Activated CD8-positive, alpha-beta T cell treated with anti-CD3 and anti-CD28 coated beads for 36 hours (primary cell): ENCODE measurements at places on chromosomes 3 and 15. TPM values are rescaled to one million over a fixed set of nuclear protein-coding genes. Genes with fewer than 3 reads are reported as not detected.

GRCh38 chr3:69419276-69419675 lies 33.4 kb upstream of the FRMD4B start:
- no peaks in the 10 kb centered on the region for H3K4me1 ChIP-seq
- H3K36me3 ChIP-seq: no peaks in the 10 kb centered on the region
- H3K4me3 ChIP-seq: no peak overlapping the region
- no peak overlapping the region for H3K27ac ChIP-seq
- DNase-seq: no peak
- H3K27me3 ChIP-seq: no peaks in the 10 kb centered on the region

DNA sequence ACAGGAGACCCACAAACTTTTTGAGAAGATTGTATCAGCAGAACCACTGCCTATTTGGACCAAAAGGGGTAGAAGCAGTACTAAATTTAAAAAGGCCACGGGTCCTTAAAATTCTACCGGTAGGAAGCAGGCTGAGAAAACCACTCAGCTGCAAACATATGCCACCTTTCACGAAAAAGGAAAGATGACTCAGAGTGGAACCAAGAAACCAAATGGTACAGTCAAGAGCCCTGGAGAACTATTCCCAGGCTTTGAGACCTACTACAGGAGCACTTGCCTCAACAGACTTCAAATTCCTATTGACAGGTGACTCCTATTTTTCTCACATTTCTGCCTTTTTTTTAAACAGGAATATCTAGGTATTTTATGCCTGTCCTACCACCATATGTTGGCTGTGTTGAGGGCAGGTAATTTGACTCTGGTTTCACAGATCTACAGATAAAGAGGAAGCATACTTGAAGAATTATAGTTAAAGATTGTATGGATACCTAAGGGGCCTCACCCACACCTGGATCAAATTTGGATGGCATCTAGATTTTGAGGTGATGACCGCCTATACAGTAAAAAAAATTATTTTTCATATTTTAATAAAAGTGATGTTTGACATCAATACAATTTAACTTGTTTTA lies 10.1 kb downstream of the GOLIM4 start:
- no peak overlapping the region for H3K4me3 ChIP-seq
- no peak for DNase-seq
- H3K36me3 ChIP-seq: no peaks in the 10 kb centered on the region

- no peak overlapping the region for H3K4me3 ChIP-seq
- no peak overlapping the region for H3K27ac ChIP-seq
- no peak for DNase-seq
- peaks cover 2% of the 10 kb centered on the region for H3K27me3 ChIP-seq
- no peaks in the 10 kb centered on the region for H3K36me3 ChIP-seq
Measured at GRCh38 chr15:99085413-99086326, 19.2 kb upstream of the SYNM start.

Gene KCNH8
- not detected for total RNA-seq

Gene ADAMTS9
- total RNA-seq: not detected
